ENCODE measurements at places on chromosomes 1 and 21. TPM values are rescaled to one million over a fixed set of nuclear protein-coding genes. Genes with fewer than 3 reads are reported as not detected.
A peak's percentile ranks its signal among the peaks of the same experiment; 100 is the strongest.

DNA sequence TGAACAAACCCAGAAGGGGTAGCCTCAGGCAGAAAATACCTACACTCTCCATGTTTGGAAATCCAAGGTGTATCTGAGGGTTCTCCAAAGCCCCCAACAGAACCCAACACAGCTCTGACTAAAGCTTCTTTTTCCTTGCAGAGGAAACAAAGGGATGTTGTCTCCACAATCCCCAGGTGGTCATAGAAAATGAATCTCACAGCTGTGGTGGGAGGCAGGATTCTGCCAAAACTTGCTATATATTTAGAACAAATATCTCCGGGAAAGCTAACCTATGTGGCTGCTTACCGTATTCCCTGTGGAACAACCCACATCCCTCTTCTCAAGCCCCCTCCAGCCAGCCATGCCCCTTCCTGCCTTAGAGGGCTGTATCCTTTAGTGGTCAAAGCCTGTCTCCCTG lies 406.1 kb downstream of the PRDM2 start:
- no peak overlapping the region for H3K4me3 ChIP-seq
- no peaks in the 10 kb centered on the region for H3K27me3 ChIP-seq
- no peak for DNase-seq
- H3K27ac ChIP-seq: no peak overlapping the region

DNA sequence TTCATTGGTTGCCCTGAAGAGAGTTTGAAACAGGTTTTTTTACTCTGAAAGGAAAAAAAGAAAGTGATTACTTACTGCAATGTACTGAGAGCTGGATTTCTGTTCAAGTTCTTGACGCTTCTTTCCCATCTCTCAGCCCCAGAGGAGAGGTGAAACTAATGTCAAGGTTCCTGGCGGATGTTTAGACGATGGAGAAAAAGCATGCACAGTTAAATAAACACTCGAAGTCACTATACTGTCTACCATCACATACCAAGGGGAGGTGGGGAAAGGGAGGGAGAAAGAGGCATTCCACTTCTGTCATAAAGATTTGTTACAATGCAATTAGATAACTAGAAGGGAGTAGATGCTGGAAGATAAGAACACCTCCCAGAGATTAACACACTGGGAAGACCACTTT lies 177.0 kb upstream of the TNR start:
- H3K4me1 ChIP-seq: no peaks in the 10 kb centered on the region
- H3K27ac ChIP-seq: no peak overlapping the region
- no peak overlapping the region for H3K4me3 ChIP-seq
- H3K27me3 ChIP-seq: no peaks in the 10 kb centered on the region
- DNase-seq: no peak

DNA sequence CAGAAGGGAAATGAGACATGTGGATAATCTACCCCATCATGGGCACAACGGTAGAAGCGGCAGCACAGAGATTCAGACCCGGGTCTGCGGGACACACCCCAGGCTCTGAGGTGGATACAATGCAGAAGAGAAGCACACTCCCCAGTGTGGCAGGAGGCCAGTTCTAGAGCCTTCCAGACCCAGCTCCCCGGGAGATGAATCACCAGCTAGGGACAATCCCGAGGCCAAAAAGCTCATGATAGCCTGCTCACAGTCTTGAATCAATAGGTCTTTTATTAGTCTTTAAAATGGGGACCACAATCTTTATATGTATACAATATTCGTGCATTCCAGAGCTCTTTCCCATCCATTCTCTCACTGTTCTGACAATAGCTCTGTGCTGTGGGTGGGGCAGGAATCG lies 57.3 kb upstream of the DIRAS3 start:
- DNase-seq: no peak
- H3K36me3 ChIP-seq: no peaks in the 10 kb centered on the region
- no peak overlapping the region for H3K27ac ChIP-seq
- H3K27me3 ChIP-seq: no peaks in the 10 kb centered on the region
- peaks cover 14% of the 10 kb centered on the region for H3K4me1 ChIP-seq

GRCh38 chr1:232292239-232292638 lies 337.7 kb downstream of the SIPA1L2 start:
- H3K27ac ChIP-seq: no peak overlapping the region
- H3K27me3 ChIP-seq: no peaks in the 10 kb centered on the region
- DNase-seq: peak; percentile 76
- no peaks in the 10 kb centered on the region for H3K36me3 ChIP-seq
- peaks cover 7% of the 10 kb centered on the region for H3K4me1 ChIP-seq

DNA sequence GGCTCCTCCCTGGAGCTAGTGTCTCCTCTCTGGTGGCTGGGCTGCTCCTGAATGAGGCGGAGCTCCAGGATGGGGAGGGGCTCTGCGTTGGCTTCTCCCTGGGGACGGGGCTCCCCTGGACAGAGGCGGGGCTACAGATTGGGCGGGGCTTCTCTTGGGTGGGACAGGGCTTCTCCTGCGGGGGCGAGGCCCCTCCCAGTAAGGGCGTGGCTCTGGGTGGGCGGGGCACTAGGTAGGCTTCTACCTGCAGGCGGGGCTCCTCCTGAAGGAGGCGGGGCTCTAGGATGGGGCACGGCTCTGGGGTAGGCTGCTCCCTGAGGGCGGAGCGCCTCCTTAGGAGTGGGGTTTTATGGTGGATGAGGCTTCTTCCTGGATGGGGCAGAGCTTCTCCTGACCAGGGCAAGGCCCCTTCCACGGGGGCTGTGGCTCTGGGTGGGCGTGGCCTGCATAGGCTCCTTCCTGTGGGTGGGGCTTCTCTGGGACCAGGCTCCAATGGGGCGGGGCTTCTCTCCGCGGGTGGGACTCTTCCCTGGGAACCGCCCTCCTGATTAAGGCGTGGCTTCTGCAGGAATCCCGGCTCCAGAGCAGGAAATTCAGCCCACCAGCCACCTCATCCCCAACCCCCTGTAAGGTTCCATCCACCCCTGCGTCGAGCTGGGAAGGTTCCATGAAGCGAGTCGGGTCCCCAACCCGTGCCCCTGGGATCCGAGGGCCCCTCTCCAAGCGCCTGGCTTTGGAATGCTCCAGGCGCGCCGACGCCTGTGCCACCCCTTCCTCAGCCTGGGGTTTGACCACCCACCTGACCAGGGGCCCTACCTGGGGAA lies 22.7 kb upstream of the ARF1 start:
- H3K4me1 ChIP-seq: no peaks in the 10 kb centered on the region
- DNase-seq: peak; percentile 83
- no peak overlapping the region for H3K27ac ChIP-seq
- peaks cover 5% of the 10 kb centered on the region for H3K27me3 ChIP-seq
- H3K4me3 ChIP-seq: peak overlapping the region; percentile 8

DNA sequence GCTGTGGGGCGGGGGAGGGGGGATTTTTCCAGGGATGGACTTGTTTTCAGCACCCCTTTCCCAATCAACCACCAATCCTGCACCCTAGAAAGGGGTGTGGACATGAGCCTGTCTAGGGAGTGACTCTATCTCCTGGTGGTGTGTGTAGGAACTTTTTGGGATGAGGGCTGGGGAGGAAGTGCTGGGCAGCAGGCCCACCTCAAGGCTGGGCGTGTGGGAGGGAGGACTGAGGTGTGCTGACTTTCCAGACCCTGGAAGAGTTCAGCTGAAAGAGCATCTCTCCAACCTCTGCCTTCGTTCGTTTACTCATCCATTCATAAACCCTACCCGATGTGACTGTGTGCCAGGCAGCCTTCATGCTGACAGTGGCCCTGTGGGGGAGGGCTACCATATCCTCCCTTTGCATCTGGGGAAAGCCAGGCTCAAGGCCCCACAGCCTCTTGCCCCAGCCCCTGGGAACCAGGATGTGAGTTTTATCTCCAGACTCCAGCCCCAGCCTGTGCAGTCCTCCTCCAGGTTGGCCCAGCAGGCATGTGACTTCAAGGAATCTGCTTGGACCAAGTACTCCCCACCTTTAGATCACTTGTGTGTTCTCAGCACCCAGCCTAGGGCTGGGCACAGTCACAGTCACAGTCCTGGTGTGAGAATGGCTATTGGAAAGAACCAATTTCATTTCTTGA lies 6.7 kb downstream of the KNCN start:
- no peak overlapping the region for H3K27ac ChIP-seq
- DNase-seq: no peak
- peaks cover 42% of the 10 kb centered on the region for H3K27me3 ChIP-seq

DNA sequence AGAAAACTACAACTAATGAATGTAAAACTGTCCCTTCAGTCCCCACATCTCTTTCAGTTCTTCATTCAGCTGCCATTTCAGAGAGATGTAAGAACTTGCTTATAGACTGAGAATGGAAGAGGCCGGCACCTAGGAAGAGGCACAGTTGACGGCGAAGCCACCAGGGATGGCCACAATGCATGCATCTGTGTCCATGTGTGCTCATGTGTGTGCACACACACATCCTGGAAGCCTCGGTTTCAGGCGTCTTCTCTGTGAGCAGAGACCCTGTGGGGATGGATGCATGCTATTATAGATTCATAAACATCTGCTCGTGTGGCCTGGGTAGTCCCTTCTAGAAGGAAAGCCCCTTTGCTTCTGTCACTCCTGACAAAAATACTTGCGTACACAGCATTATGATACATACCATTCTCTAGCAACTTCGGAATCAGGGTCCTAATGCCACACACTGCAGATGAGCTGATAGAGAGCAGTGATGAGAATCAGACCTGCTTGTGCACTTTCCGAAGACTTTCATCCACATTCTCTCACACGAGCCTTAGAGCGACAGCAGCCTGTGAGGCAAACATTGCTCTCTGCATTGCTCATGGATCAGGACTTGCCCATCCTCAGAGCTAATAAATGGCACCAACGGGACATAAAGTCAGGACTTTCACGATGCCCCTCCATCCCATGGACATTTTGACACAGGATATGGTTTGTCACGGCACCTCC lies 12.4 kb upstream of the GPR61 start:
- peaks cover 19% of the 10 kb centered on the region for H3K4me1 ChIP-seq
- H3K36me3 ChIP-seq: no peaks in the 10 kb centered on the region
- H3K27ac ChIP-seq: no peak overlapping the region

GRCh38 chr1:167949785-167950184 lies 12.9 kb upstream of the MPC2 start:
- peaks cover 7% of the 10 kb centered on the region for H3K36me3 ChIP-seq
- H3K4me3 ChIP-seq: no peak overlapping the region
- DNase-seq: no peak

DNA sequence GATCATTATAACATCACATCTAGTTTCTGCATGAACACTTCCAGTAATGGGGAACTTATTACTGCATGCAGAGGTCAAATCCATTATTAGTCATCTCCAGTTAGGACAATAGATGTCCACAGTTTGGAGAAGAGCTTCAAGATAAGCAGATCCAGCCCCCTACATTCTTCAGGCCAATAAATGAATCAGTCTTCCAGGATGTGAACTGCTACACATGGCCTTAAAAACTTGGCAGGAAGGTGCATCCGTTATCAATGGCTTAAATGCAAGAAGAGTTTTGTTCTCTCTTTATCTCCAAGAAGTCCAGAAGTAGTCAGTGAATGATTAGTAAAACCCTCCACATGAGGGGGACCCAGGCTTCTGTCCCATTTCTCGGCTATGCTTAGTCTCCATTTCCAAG lies 70.8 kb downstream of the DMRTA2 start:
- no peak overlapping the region for H3K27ac ChIP-seq
- H3K4me3 ChIP-seq: no peak overlapping the region
- H3K27me3 ChIP-seq: peaks cover 4% of the 10 kb centered on the region
- no peaks in the 10 kb centered on the region for H3K4me1 ChIP-seq
- no peaks in the 10 kb centered on the region for H3K36me3 ChIP-seq

GRCh38 chr1:70458131-70458530 lies 47.1 kb downstream of the CTH start:
- no peak overlapping the region for H3K4me3 ChIP-seq
- H3K4me1 ChIP-seq: no peaks in the 10 kb centered on the region
- no peaks in the 10 kb centered on the region for H3K27me3 ChIP-seq
- H3K36me3 ChIP-seq: no peaks in the 10 kb centered on the region
- peak; percentile 11 for DNase-seq
- H3K27ac ChIP-seq: no peak overlapping the region

DNA sequence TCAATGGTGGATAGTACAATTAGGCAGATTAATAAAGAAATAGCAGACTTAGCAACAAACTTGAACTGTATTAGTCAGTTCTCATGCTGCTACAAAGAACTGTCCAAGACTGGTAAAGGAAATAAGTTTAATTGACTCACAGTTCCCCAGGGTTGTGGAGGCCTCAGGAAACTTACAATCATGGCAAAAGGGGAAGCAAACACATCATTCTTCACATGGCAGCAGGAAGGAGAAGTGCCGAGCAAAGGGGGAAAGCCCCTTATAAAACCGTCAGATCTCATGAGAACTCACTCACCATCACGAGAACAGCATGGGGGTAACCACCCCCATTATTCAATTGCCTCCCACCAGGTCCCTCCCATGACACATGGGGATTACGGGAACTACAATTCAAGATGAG lies 27.1 kb upstream of the PDE4B start:
- H3K36me3 ChIP-seq: no peaks in the 10 kb centered on the region
- DNase-seq: no peak
- H3K27ac ChIP-seq: no peak overlapping the region
- no peak overlapping the region for H3K4me3 ChIP-seq

GRCh38 chr1:55320891-55321290 lies 105.7 kb upstream of the USP24 start:
- no peak for DNase-seq
- H3K27ac ChIP-seq: no peak overlapping the region
- H3K36me3 ChIP-seq: no peaks in the 10 kb centered on the region
- no peaks in the 10 kb centered on the region for H3K27me3 ChIP-seq
- H3K4me1 ChIP-seq: peaks cover 5% of the 10 kb centered on the region
- H3K4me3 ChIP-seq: no peak overlapping the region

- no peaks in the 10 kb centered on the region for H3K27me3 ChIP-seq
- no peaks in the 10 kb centered on the region for H3K4me1 ChIP-seq
- no peaks in the 10 kb centered on the region for H3K36me3 ChIP-seq
- H3K27ac ChIP-seq: peak overlapping the region; percentile 74
These were observed 229.6 kb upstream of the JUN start for GRCh38 chr1:59013276-59013927.

GRCh38 chr1:228743405-228743804 lies 8.1 kb downstream of the RHOU start:
- no peaks in the 10 kb centered on the region for H3K27me3 ChIP-seq
- no peak for DNase-seq
- H3K4me1 ChIP-seq: peaks cover 9% of the 10 kb centered on the region
- H3K27ac ChIP-seq: no peak overlapping the region
- no peak overlapping the region for H3K4me3 ChIP-seq

GRCh38 chr1:183267646-183268431 lies 81.8 kb downstream of the LAMC2 start:
- peak overlapping the region; percentile 26 for H3K27ac ChIP-seq
- no peak overlapping the region for H3K4me3 ChIP-seq
- no peaks in the 10 kb centered on the region for H3K27me3 ChIP-seq
- no peak for DNase-seq

- H3K36me3 ChIP-seq: no peaks in the 10 kb centered on the region
- H3K4me1 ChIP-seq: no peaks in the 10 kb centered on the region
- no peak for DNase-seq
- no peak overlapping the region for H3K27ac ChIP-seq
- H3K4me3 ChIP-seq: no peak overlapping the region
These were observed 213.2 kb upstream of the KIAA0040 start for GRCh38 chr1:175405766-175406165.

TFF2 gene
- not detected for total RNA-seq

NBPF6 gene
- not detected for total RNA-seq

AQP10 gene
- total RNA-seq: 0.64 TPM

OLFML2B gene
- total RNA-seq: 12.4 TPM

NTMT2 gene
- total RNA-seq: not detected

CYP4A11 gene
- not detected for total RNA-seq

ANGPTL1 gene
- total RNA-seq: 24.3 TPM

HUNK gene
- total RNA-seq: 2.4 TPM

KCNA3 gene
- total RNA-seq: 10.2 TPM

IL24 gene
- total RNA-seq: not detected

KCNJ15 gene
- total RNA-seq: 76.4 TPM
